ENCODE measurements at places on chromosomes 5 and 9. TPM values are rescaled to one million over a fixed set of nuclear protein-coding genes. Genes with fewer than 3 reads are reported as not detected.

GRCh38 chr9:100219347-100219746 is 120.3 kb downstream of the INVS start:
- ATAC-seq = no peak

DNA sequence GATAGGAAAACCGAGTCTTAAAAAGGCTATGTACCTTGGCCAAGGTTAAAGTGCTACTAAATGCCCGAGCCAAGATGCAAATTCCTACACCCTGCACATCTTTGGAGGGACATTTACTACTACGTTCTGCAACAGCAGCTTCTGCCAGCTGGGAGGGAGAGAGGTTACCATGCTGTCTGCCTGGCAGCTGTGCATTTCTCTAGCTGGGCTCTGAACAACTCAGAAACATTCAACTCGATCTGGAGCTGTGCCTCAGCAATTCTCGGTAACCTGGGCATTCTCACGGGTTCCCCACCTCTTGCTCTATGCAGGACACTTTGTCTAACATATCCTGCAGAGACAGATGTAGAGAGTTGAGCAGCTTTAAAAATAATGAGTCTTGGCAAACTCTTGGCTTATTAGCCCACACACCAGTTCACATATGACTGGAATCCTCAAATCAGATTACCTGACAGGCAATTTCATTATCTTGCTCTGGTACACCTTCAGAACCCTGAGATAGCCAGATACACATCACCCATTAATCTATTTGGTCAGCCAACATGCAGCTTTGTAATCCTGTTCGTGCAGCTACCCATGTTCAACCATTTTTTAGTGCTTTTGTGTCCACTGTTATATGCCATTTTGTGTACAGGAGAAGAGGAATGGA is 115.8 kb downstream of the EFNA5 start:
- ATAC-seq = no peak

- peak; percentile 73 for ATAC-seq
These were observed 278.0 kb downstream of the NTRK2 start for GRCh38 chr9:84947412-84947972.

- peak; percentile 95 for ATAC-seq
These were observed 54.7 kb upstream of the SUSD3 start for GRCh38 chr9:93003552-93004407.

GRCh38 chr9:90446200-90446948 is 196.2 kb downstream of the DIRAS2 start:
- ATAC-seq = peak; percentile 88

DNA sequence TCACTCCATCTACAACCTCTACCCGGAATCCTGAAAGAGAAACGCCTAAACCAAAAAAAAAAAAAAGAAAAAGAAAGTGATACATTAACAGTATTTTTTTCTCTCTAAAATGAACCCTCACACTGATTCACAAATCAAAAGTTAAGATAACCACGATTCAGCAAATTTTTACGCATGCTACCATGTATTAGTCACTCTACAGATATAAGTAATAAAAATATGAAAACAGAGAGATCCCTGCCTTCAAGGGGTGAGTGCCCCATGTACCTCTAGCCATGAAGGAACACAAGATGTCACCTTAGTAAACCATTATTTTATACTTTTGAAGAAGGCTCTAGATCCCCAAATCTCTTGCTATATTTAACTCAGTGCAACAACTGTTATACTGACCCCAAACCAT is 33.4 kb downstream of the CEMIP2 start:
- no peak for ATAC-seq

GRCh38 chr9:134525841-134526583 is 115.6 kb upstream of the COL5A1 start:
- peak; percentile 77 for ATAC-seq

GRCh38 chr9:16745359-16745758 is 125.1 kb downstream of the BNC2 start:
- no peak for ATAC-seq

DNA sequence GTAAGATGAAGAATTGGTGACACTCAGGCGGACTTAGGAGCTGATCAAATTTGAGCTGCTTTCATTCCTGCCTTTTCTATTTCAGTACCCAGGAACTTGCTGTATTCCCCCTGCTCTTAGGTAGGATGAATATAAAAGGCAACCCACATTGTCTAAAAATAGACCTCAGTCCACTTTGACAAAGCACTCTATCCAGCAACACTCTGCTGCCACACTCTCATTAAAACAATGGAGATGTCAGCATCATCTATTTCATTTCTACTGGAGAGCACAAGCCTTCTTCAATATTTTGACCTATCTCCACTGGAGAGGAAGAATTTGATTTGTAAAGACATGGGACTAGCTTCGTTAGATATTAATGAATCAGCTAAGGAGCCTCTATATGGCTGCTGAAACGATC is 468.4 kb downstream of the PTPRD start:
- no peak for ATAC-seq

- ATAC-seq = no peak
These were observed 120.8 kb downstream of the GALNT10 start for GRCh38 chr5:154311362-154311761.

DNA sequence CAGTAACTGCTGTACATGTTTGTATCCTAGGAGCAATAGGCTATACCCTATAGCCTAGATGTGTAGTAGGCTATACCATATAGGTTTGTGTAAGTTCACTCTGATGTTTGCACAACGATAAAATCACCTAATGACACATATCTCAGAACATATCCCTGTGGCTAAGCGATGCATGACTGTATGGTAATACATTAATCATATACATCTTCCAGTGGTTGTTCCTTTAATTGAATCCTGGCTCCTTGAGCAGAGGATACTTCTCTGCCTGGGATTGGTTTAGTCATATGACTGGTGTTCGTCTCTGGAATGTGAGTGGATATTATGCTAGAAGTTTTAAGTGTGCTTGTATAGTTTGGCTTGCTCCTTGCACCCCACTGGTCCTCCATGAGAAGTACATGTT is 425.8 kb downstream of the MAN2A1 start:
- ATAC-seq = no peak

DNA sequence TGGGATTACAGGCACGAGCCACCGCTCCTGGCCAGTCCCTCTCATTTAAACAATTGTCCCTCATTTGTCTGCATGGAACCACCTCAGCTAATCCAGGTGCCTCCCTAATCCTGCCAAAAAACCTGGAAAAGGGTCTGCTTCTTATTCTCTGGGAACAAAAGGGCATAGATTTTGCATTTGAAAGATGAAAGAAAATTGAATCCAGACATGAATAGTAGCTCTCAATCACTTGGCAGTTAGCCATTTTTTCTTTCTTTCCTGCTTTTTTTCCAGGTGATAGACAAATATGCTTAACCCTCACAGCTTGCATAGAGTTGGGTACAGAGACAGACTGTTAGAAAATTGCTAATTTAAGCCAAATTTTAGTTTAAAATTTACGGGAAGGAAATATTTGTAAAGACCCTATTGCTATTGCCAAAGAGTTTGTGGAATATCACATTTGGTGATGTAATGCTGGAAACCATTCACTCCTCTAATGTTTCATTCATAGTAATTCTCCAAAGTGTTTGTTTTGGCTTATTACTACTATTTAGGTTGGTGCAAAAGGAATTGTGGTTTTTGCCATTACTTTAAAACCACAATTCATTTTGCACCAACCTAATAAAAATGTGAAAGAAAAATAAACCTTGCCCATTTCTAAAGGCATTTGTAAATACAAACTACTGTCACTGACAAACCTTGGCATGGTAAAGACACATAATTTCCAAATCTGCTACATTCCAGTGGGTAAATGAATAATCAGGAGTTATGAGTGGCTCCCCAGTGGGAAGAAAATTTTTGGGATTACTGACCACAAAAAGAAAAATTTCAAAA is 80.5 kb upstream of the JAK2 start:
- ATAC-seq = no peak

GRCh38 chr9:137486545-137487453 is 27.7 kb upstream of the NSMF start:
- ATAC-seq = no peak

- ATAC-seq = no peak
These were observed 150.7 kb upstream of the IRX2 start for GRCh38 chr5:2902186-2902585.

DNA sequence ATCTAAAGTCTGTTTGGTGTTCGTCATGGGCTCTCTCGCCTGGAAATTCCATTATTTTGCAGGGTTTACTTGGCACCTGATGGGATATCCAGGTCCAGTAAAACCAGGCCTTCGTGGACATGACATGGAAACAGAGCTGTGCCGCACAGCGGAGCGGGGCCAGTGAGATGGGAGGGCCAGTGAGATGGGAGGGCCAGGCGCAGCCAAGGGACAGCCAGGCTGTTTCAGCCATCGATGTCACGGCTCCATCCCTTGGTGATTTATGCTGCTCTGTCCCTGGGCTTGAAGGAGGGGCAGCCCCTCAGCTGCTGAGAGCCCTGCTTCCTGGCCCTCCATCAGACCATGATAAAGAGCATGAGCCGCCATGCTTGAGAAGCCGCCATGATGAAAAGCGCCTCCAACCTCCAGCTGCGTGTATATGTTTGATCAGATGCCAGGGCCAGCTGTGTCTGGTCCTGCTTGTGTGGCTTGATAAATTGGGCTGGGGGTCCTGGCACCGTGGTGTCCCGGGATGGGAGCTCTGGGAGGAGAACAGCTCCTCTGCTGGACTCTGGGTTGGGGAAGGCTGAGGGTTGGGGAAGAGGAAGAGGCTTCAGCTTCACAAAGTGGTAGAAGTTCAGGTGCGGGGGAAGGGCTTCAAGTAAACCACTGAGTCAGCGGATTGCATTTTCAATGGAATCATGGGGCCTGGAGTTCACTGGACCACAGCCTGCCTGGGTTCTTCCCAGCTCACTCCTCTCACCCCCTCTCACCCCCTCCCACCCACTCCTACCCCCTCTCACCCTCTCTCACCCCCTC is 6.1 kb upstream of the COL5A1 start:
- ATAC-seq = no peak

DNA sequence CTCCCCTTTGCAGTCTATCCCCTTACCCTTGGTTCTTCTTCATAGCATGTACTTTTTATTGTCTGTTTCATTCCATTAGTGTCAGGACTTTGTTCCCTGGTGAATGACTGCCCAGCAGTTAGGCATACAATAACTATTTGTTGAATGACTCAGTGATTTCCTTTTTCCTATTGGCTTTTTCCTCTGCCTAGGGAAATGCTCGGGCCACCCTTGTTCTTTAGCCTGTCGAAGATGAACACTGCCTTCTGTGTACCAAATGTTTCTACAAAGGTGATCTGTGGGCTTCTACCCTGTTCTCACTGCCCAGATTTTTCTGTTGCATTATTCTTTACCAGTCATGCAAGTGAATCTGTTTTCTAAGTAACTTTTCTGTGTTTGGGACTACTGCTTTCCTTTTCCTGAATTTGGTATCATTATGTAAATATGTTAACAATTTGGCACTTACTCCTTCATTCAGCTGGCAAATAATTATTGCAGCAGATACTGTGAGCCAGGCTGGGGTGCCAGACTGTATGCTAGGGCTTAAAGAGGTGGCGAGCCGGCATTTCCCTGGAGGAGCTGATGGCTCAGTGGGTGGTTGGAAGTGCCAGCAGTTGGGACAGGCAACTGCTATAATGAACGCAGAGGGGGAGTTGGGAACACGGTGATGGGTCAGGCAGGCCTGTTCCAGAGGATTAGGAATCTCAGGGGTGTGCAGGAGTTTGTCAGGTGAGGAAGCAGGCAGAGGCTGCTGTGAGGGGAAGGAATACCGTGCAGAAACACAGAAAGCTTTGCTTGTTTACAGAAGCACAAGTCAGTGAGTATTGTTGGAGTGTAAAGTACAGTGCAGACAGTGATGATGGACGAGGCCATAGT is 30.6 kb downstream of the KDM4C start:
- peak; percentile 70 for ATAC-seq

- ATAC-seq = no peak
These were observed 17.0 kb upstream of the TNC start for GRCh38 chr9:115134941-115135340.

DNA sequence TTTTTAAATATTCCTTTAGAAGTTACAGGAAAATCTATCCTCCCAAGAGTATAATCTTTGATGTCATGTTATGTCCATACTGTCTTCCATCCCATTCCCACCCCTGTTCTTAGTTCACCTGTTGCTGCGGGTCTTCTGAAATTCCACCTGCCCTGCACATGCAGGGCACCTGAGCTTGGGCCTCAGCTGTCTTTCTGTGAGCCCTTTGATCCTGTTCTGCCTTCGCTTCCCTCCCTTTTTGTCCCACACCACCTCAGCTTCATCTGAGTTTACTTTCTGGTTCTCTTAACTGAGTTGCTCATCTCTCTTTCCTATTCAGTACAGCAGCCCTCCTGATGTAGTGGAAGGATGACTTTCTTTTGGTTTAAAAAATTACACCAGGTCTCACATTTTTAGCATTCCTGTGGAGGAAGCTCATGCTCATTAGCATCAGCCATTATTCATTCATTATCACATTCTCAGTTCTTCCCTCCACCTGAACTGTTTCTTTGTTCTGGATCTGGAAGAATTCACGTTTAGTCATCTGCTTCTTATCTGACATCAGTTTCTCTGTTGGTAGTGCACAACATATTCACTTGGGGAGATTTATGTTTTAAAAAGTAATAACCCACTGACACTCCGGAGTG is 211.0 kb downstream of the ADCY2 start:
- no peak for ATAC-seq

- ATAC-seq = no peak
These were observed 404.7 kb downstream of the MLLT3 start for GRCh38 chr9:20217596-20217995.

- ATAC-seq = no peak
These were observed 217.9 kb downstream of the SREK1 start for GRCh38 chr5:66362046-66362445.

DNA sequence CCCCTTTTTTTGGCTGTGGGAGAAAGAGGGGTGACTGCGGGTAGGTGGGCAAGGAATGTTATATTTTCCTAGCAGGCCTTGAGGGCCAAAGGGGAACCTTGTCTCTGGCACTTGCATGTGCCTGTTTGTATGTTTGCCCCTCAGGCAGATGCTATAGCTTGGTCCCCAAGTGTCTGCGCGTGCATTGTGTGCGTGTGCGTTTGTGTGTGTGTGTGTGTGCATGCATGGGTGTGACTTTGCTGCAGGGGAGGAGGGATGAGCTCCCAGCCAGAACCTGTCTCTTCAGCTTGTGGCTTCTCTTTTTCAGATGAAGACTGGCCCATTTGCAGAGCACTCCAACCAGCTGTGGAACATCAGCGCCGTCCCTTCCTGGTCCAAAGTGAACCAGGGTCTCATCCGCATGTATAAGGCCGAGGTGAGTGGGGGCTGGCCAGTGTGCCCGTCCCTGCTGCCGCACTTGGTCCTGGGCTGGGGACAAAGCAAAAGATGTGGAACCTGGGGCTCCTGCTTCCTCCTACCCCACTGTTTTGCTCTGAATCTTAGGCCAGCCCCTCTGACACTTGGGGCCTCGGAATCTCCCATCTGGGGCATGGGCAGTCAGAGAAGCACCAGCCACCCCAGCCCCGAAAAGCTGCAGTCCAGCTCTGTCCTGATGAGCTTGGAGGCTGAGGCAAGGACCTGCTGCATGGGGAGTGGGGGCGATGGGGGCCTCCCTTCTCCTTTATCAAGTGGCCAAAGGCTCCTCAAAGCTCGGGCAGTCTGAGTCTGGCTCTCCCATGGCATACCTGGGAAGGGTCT is 31.1 kb downstream of the PTPA start:
- ATAC-seq = no peak

- peak; percentile 80 for ATAC-seq
These were observed 502.4 kb downstream of the GADD45G start for GRCh38 chr9:90107040-90107725.

SEC24A gene
- total RNA-seq = 26.4 TPM

ZBED3 gene
- 5.0 TPM for total RNA-seq

PCDHB16 gene
- 0.22 TPM for total RNA-seq

ARL14EPL gene
- total RNA-seq = not detected

GABRG2 gene
- 0.70 TPM for total RNA-seq

MRPS30 gene
- 91.2 TPM for total RNA-seq

TAF9 gene
- total RNA-seq = 67.1 TPM

ADRB2 gene
- 0.31 TPM for total RNA-seq

ZNF366 gene
- 0.57 TPM for total RNA-seq

All from motor neuron (in vitro differentiated cells).